NAMALWA (cell line): ENCODE measurements at places on chromosomes 4 and X.

DNA sequence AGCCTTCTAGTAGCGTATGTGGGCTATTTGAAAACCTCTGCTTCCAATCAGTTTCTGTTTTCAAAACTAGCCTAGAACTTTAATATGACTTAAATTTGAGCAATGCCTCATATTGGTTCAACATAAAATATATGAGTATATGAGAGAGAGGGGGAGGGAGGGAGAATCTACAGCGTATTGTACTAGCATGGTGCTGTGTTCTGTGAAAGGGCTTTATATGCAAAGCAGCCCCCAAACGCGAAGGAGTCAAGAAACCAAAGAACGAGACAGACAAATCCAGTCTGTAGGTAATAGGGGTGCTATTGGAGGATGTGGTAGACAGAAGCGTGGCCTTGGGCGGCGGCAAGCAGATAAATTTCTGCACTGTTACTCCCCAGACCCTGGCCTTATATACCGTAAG lies 784 bp upstream of the ANXA5 start:
- DNase-seq: no peak

GRCh38 chrX:136679531-136679930 lies 31.6 kb downstream of the CD40LG start:
- DNase-seq: no peak

GRCh38 chr4:77800077-77800476 lies 19.1 kb downstream of the CNOT6L start:
- no peak for DNase-seq

DNA sequence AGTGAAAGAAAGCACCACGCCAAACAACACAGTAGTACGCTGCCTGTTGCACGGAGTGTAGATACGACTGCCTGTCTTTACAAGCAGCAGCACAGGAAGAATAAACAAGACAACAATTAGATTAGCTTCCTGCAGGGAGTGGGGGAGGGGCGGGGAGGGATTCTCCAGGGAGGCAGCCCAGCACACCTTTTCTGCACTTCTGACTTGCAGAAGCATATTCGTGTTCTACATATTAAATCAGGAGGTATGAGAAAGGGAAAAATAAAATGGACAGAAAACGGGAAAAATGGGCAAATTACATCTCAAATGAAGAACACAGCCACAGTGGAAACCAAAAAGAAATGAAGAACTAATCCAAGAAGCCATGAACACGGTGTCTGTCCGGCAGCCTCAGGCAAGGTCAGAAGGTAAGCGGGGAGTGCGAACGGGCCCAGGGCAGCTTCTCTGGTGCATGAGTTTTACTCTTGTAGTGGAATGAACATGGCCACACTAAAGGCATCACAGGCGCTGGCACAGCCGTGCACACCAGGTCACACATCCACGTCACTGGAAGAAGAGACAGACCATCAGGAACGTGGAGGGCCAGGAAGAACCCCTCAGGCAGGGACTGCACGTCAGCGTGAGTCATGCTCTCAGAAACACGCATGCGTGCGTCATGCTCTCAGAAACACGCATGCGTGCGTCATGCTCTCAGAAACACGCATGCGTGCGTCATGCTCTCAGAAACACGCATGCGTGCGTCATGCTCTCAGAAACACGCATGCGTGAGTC lies 20.1 kb upstream of the ADRA2C start:
- DNase-seq: no peak

- DNase-seq: no peak
Observed at GRCh38 chrX:47807548-47807947, 29.2 kb upstream of the ZNF81 start.

DNA sequence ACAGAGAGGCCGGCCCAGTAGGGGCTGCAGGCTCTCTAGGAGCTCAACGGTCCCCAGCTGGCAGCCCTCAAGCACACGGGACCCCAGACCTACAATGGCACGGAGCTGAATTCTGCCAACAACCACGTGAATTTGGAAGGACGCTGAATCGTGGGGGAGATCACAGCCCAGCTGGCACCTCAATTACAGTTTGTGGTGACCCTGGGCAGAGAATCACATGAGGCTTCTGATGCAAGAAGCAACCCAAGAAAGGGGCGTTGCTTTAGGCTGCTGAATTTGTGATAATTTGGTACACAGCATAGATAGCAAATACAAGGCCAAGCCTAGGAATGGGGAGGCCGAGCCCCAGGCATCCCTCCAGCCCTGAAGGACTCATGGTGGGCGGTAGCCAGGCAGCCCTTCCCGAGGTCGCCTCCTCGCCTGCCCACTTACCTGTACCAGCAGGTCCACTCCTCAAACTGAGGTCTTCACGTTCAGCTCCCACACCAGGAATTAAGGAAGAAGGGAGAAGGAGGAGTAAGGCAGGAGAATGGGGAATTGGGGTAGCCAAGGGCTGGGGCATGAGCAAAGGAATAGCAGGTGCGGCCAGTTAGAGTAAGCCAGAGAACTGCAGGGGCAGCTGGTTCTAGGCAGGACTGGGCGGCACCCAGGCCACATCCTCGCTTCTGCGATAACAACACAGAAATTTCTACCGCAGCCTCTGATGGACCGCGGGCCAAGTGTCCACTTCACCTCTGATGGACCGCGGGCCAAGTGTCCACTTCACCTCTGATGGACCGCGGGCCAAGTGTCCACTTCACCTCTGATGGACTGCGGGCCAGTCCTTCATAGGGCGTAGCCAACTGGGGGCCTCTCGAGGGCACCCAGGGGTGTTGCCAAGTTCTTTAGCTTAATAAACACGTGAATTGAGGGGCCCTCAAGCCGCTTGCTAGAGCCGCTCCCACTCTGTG lies 23.4 kb upstream of the HTRA3 start:
- no peak for DNase-seq

GRCh38 chr4:137531168-137531985 lies 917 bp downstream of the PCDH18 start:
- DNase-seq: no peak

DNA sequence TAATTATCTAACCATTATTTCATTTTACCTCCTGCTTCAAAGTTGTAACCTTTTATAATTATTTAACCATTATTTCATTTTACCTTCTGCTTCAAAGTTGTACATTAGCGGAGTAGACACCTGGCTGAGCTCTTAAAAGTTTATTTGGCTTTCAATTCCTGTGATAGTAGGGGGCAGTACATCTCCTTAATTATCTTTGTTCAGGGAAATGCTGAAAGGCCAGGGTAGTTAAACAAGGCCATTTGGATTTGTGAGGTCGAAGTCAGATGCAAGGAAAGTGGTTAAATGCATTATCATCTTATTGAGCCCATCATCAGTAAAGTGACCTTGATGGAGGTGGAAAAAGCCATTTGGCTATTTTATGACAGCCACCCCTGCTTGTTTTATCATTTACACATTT lies 210.6 kb downstream of the TENM3 start:
- no peak for DNase-seq

GRCh38 chr4:7654550-7655445 lies 220.1 kb upstream of the PSAPL1 start:
- DNase-seq: no peak

DNA sequence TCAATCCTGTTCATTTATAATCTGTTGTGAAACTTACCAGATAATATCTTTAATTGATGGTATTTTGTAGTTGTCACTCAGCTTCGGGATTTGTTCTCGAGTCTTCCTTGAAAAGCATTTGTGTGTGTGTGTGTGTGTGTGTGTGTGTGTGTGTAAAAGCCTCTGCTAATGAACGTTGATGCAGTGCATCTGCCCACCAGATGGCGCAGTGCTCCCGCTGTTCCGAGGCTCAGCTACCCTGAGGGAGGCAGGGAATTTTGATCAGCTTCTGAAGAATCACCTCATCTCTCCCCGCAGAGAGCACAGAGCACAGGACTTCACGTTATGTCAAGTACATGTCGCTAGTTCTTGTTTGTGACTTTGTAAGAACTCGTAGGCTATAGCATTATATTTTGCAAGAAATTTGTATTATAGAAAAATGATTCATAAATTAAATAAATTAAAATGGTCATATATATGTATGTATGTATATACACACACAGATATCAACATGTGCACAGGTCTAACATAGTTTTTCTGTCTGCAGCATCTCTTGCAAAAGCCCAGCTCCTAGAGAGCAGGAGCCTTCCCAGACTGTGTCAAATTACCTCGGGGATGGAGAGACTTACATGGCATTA lies 316.7 kb upstream of the IGFBP7 start:
- peak; percentile 71 for DNase-seq

DNA sequence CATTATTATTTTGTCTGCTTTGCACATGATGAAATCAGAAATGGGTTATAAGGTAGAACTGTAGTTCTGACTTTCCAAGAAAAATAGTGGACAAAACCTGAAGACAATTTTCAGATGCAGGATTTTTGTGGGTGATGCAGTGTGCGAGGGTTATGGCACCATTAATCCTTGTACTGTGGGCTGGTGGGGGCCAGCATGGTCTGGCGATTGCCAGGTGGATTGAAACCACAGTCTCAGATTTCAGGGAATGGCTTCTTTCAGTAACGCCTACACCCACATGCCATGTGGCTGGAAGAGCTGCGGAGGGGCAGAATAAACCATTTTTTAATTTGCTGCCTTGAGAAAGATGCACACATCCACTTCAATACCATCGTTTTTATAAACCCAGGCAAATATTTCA lies 150.5 kb downstream of the ARSF start:
- DNase-seq: no peak

GRCh38 chr4:147340111-147340510 lies 140.8 kb upstream of the EDNRA start:
- DNase-seq: no peak

GRCh38 chrX:14697451-14697850 lies 168.1 kb downstream of the GLRA2 start:
- DNase-seq: peak; percentile 43

GRCh38 chr4:76251441-76252270 lies at the start of gene FAM47E:
TSS of gene FAM47E (plus strand) at chr4:76251721. CDS start at chr4:76251747, 26 bp downstream.
- DNase-seq: no peak

GRCh38 chr4:15805583-15806517 lies 27.7 kb downstream of the CD38 start:
- peak; percentile 86 for DNase-seq

DNA sequence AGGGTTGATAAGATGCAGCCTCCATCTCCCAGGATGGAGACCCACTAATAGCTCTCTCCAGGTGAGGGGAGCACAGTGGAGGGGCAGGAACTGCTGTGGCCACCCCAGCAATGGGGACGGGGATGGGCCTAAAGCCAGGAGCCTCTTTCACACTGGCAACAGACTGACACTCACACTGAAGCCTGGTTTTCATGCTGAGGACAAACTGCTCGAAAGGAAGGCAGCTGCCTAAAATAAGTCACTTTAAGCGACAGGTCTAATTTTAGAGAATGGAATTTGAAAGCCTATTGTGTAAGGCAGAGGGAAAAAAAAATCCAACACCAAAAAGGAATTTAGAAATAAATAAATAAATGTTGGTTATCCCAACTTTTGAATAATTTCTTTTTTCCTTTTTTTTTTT lies 104.4 kb downstream of the SLC2A9 start:
- DNase-seq: no peak

- DNase-seq: no peak
Observed at GRCh38 chrX:139058831-139059495, 347.4 kb upstream of the FGF13 start.

- DNase-seq: peak; percentile 36
Observed at GRCh38 chr4:113637363-113637762, 124.2 kb downstream of the CAMK2D start.

DNA sequence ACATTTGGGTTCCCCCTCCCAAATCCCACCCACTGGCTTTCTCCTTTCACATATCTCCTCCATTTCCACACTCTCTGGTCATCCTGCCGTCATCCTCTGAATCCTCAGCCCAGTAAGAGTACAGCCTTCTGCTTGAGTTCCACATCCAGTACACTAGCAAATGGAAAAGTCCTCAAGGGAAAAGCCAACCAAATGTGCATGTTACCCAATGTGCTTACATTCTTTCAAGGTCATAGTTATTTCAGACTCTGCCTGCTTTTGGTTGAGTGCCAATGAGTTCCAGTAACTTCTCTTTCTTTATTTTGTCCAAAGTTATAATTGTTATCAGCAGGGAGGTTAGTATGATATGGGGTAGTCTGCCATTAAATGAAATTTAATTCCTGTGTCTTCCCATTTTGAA lies 78.1 kb downstream of the SRPX start:
- DNase-seq: no peak

DNA sequence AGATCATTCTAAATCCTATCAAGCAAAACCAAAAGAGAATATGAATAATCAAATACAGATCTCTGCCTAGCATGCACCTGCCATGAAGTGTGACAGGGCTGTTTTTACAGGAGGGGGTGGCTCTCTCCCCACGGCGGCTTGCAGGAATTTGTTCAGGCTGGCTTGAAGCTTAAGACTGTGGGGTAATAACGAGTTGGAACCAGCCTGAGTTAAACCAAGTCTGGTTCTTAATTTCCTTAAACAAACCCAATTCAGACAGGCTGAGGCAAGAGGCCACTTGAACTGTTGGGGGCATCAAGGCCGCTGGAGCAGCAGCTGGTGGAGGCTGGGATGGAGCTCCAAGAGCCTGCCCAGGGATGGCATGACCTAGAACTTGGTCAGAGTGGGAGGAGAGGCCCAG lies 45.1 kb upstream of the LGI2 start:
- no peak for DNase-seq

GRCh38 chr4:162059656-162060055 lies 104.1 kb downstream of the FSTL5 start:
- no peak for DNase-seq

- no peak for DNase-seq
Observed at GRCh38 chrX:11881485-11882170, 123.6 kb downstream of the MSL3 start.

GRCh38 chr4:20528508-20528907 lies 171.8 kb upstream of the PACRGL start:
- DNase-seq: no peak

DNA sequence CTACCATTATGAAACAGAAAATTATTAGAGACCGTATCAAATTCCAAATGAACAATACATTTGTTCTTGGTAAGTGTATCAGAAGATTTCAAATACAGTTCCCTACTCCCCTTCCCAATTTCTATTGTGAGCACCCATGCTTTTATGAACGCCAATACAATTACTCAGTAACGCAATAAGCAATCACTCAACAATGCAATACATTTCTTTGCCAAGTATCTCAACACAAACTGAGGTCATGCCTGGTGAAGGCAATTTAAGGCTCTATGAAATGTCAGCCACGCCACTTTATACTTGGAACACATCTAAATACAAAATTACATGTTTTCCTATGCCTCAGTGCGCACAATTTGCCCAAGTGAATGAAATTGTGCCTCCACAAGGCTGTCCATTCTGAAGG lies 712 bp downstream of the PNPLA4 start:
- DNase-seq: no peak

- DNase-seq: peak; percentile 8
Observed at GRCh38 chrX:46653482-46653881, 79.9 kb downstream of the CHST7 start.

DNA sequence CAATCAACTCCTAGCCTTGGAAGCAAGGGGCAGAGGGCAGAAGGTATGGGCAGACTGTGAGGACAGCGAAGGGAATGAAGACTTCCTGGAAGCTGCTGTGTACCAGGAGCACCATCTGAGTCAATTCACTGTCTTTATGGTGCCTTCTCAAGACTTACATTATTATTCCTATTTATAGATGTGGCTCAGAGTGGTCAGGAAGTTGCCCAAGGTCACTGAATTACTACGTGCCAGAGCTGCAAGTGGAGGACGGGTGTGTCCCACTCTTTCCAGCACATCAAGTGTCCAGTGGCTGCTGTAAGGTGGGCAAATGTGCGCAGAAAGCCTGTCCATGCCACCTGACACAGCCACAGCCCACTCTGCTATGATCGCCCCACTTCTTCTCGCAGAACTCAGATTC lies 32.0 kb downstream of the SMPX start:
- no peak for DNase-seq
